ENCODE measurements at places on chromosomes 4 and X. TPM values are rescaled to one million over a fixed set of nuclear protein-coding genes. Genes with fewer than 3 reads are reported as not detected.

- no peak for DNase-seq
Observed at GRCh38 chr4:188254211-188254610, 115.0 kb downstream of the TRIML1 start.

DNA sequence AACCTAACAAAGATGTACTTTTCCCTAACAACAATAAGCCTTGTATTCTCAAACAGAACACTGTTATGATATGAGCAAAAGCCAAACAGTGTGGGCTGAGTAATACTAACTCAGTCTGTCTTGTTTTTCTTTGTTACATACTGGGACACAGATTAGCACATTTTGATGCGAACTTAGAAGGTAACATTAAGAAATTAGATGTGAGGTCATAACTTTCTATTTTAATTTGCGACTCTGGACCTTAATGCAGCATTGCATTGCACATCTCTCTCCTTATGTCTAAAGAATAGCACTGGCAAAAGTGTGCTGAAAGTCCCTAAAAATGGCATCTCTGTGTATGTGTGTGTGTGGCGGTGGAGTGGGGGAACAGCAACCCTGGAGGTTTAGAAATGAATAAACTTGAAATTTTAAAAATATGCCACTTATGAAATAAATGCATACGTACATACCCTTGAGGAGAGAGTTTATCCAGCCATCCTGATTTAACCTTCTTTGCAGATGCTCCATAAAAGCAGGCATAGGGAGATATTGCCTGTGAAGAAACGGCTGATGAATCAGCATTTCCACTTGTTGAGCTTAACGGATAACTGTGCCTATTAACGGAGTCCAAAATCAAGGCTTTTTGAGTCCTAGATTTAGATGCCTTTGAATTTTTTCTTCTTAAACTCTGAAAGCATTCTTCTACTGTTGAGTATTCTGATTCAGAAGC lies 34.2 kb downstream of the ARAP2 start:
- DNase-seq: no peak

DNA sequence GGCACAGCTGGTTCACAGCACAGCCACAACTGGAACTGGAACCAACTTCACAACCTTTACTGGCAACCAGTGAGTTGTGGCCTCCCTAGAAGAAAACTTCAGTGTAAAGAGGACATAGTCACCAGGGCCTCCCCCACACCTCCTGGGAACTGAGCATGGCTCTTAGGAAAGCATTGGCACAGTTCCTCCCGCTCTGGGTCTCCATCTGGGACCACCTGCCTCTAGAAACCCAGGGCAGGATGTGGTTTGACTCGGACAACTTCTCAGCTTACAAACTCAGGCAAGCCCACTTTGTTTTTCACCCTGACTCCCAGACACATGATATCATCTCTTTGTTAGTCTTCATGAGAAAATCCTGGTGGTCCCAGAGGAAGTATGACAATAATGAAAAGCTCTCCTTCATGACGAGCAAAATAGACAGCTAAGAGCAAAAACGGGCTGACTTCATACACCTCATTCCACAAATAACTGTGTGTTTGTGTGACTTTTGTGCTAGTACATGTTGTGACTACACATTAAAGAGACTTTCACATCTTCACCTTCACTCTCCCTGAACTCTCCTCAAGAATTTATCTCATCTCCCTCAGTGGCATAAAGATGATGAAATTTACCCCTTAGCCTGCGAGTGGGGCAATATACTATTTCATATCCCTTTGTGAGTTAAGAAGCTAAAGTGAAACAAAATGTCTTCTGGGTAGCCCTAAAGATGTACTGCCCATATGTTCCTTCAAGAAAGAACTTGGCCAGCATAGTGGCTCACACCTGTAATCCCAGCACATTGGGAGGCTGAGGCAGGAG lies 75.4 kb downstream of the SH3KBP1 start:
- no peak for DNase-seq

DNA sequence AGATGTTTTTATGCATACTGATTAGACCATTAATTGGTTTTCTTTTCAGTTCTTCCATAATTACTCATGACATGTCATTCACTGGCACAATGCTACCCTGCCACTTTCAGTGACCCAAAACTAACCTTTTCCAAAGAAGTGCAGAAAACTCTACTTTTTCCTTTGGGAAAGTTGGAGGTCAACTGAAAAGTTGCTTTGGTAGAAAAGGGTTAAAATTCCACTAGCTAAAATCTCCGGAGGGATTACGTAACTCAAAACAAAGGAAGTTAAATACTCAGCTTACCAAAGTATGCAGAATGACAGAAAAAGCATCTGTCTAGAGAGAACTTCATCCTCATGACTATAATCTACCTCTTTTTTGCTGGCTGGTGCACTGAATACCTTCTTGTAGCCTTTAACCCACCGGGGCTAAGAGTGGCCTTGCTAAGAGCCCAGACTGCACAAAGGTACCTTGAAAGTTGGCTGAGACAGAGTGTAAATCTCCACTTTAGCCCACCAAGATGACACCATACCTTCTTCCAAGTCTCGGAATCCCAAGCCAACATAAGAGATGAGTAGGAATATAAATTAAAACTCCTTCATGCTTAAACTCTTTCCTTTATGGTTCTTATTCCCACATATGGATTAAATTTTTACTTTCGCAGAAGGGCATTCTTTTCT lies 1099.5 kb upstream of the INTU start:
- DNase-seq: no peak

The SH3BP2 gene
- polyA plus RNA-seq: 34.4 TPM

- no peak for DNase-seq
Observed at GRCh38 chr4:3263053-3263875, 14.3 kb downstream of the MSANTD1 start.

DNA sequence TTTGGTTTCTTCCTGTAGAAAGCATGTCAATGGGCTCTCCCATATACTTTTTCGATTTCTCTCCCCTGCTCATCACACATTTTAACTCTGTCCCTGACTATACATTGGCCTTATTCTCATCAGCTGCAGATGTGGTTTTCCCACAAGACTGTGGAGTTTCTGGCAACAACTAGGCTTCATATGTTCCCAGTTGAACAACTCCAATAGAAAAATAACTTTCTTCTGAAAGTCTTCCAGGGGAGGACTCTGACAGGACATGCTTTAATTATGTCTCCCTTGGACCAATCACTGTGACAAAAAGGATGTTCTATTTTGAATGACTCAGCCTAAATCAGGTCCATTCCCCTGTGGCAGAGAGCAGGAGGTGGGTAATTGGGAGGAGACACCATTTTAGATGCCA lies 28.1 kb downstream of the SPANXC start:
- DNase-seq: no peak

DNA sequence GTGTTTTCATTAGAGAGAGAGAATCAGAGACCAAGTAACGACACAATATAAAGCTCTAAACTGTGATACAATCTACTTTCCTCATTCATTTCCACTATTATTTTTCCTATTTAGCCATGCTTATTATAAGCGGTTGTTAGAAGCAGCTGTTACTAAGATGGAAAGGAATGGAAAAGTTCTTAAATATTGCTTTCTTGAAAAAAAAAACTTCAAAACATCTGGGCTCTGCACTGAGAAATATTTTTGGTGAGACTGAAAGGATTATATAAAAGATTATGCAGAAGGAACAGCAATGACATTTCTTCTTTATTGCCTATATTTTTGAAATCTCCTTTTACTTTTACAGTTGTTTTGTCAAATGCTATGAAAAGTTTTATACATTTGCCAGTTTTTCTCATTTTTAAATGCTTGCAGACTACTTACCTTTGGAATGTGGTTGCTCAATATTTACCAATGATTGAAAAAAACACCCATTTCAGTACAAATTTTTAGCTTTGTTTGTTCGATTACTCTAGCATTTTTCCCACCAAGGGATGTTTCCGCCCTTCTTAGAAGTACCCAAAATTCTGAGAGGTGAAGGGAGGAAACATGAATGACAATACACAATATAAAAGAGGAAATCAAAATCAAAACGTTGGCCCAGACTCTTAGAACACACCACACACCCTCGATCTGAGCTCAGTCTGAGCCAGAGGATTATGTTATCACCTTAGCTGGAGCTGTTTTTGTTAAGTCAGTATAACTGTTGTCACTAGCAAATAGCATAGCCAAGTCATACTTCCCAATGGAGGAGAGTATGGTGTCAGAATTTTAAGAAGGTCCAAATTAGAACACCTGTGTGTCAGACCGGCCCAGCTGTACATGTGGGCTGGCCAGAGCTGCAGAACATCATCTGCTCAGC lies 18.4 kb downstream of the DKK2 start:
- no peak for DNase-seq

The SH3D19 gene
- polyA plus RNA-seq: 35.2 TPM

The ZDHHC15 gene
- polyA plus RNA-seq: 9.1 TPM

DNA sequence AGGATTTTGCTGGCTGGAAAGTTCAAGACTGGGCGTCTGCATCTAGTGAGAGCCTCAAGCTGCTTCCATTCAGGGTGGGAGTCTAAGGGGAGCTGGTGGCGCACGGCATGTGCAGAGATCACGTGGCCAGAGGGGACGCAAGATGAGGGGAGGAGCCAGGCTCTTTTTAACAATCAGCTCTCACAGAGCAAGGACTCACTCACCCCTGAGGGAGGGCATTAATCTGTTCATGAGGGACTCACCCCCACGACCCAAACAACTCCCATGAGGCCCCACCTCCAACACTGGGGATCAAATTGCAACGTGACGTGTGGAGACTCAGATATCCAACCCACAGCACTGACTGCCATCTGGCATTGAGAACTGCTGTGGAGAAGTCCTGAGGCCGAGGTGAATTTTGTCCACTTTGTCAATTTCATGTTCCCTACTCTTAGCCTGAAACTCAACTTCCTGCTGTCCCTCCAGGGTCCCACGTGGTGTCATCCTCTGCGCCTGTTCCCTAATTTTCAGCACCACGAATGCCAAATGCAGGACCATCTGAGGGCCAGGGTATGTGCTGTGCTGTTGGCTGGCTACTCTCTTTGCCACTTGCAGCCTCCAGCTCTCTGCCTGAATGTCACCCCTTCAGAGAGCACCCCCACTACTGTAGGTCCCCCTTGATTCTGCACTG lies 5.6 kb downstream of the ZFP92 start:
- no peak for DNase-seq

The CT45A1 gene
- not detected for polyA plus RNA-seq

DNA sequence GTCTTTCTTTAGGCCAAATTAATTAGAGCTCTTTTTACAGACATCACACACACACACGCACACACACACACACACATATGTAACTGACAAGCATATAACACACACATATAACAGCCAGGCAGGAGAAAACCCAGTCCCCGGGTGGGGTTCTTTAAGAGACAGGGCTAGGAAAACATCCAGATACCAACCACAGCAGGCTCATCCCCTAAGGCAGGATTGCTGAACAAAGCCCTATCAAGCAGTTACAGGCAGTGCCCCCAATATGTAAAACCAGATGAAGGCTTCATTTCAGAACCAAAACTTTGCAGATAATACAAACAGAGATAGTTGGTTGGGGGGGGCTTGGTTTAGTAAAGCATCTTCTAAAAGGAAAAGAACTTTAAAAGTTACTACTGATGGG lies 18.0 kb upstream of the FAM47E start:
- no peak for DNase-seq

- no peak for DNase-seq
Observed at GRCh38 chr4:54484383-54484782, 173.4 kb upstream of the KIT start.

The LRCH2 gene
- 15.3 TPM for polyA plus RNA-seq

- DNase-seq: no peak
Observed at GRCh38 chrX:15977644-15978043, 123.0 kb upstream of the AP1S2 start.

DNA sequence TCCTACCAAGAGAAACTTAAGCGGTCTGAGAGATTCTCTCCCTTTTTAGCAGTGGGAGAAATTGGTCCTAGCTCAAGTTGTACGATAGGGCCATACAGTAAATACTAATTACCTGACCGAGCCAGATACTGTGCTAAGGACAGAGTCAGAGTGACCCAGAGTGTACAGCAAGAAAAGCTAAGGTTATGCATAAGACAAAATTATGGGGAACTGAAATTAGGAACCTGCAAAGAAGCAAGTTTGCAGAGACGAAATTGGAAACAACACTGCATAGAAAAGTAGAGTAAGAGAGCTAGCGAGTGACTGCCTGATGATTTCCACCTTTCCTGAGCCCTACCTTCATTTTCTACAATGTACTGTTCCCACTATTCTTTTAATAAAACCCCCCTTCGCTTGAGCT lies 278.1 kb downstream of the NKX6-1 start:
- DNase-seq: no peak

DNA sequence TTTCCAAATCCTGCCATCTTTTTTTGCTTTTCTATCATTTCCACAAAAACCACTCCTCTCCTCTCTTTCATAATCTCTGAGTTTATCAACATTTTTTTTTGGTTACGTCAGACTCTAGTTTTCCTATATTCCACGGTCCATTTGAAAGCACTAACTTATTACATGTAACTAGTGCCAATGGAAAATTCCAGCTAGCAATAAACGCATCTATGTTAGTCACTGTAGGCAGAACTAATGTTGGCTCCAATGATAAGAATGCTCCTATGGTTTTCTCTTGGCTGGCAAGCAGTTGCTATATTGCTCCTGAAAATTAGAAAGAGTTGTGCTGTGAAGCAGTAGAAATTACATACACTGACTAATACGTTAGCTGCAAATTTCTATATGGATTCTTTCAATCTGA lies 634.6 kb upstream of the FTHL17 start:
- DNase-seq: no peak

GRCh38 chr4:188989371-188989770 lies 850.1 kb downstream of the TRIML1 start:
- no peak for DNase-seq

DNA sequence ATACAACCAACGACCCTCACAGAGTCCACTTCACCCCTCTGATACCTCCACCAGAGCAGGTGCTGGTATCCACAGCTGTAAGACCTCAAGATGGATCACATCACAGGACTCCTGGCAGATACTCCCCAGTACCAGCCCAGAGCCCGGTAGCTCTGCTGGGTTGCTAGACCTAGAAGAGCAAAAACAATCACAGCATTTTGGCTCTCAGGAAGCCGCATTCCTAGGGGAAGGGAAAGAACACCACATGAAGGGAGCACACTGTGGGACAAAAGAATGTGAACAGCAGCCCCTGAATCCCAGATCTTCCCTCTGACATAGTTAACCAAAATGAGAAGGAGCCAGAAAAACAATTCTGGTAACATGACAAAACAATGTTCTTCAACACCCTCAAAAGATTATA lies 303.1 kb upstream of the GRIA3 start:
- DNase-seq: no peak

The SULT1E1 gene
- polyA plus RNA-seq: 585 TPM

The GAGE12F gene
- polyA plus RNA-seq: not detected

- DNase-seq: no peak
Observed at GRCh38 chr4:25702848-25703247, 47.2 kb downstream of the SLC34A2 start.

The ADH1C gene
- polyA plus RNA-seq: 77.4 TPM

- DNase-seq: no peak
Observed at GRCh38 chrX:147180886-147181285, 366.3 kb upstream of the CXorf51A start.

The SERTM2 gene
- polyA plus RNA-seq: 0.05 TPM
